Activated T-cell treated with anti-CD3 and anti-CD28 coated beads for 24 hours (primary cell): ENCODE measurements at places on chromosomes 2 and 18.
A peak's percentile ranks its signal among the peaks of the same experiment; 100 is the strongest.

GRCh38 chr2:236959876-236960275 is 125.8 kb upstream of the COPS8 start:
- no peak for DNase-seq

DNA sequence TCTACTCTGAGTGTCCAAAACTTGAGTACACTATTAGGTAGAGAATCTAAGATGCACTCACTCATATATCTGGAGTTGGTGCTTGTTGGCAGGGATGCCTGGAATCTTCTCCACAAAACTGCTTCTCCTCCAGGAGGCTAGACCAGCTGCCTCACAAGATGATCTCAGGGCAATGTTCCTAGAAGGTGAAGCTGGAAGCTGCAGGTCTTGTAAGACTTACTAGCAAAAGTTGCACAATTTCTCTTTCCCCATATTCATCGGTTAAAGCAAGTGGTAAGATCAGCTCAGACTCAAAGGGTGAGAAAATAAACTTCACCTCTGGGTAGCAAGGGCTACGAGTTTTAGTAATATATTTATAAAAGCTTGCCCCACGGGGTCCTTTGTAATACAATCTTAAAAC is 454.4 kb upstream of the ACVR2A start:
- no peak for DNase-seq

DNA sequence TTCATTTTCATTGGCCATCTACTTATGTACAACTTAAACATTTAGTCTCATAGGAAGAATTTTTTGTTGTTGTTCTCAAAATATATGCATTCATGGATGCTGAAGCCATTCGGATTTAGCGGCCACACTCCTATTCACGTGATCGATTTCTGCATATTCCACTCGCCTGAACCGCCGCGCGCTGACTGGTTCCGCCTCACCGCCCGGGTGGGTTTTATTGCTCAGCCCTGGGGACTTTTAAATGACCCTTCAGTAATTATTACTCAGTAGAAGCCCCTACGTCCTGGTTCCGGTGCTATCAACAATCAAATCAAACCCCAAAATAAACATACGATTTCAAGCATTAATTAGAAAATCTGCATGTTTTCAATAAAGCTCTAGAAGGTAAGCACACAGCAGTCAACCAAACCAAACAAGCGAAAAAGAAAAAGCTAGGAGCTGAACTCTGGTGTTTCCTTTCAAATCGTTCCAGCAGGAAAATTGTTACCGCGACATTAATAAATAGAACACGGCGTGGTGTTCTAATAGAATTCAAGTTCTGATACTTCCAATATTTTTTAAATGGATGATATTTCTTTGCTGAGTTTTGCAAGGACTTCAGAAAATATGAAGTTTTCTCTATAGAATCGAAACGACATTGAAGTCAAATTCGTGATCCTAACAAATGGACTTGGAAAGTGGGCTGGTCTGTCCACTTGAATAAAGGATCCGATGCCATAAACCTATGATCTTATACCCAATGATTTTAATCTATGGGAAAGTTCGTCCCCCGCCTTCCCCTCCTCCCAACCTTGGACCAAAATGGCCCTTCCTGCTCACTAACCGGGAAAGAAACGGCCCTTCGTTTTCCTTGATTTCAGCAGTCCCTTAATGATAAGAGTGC is 9.3 kb downstream of the PAX3 start:
- no peak for DNase-seq

DNA sequence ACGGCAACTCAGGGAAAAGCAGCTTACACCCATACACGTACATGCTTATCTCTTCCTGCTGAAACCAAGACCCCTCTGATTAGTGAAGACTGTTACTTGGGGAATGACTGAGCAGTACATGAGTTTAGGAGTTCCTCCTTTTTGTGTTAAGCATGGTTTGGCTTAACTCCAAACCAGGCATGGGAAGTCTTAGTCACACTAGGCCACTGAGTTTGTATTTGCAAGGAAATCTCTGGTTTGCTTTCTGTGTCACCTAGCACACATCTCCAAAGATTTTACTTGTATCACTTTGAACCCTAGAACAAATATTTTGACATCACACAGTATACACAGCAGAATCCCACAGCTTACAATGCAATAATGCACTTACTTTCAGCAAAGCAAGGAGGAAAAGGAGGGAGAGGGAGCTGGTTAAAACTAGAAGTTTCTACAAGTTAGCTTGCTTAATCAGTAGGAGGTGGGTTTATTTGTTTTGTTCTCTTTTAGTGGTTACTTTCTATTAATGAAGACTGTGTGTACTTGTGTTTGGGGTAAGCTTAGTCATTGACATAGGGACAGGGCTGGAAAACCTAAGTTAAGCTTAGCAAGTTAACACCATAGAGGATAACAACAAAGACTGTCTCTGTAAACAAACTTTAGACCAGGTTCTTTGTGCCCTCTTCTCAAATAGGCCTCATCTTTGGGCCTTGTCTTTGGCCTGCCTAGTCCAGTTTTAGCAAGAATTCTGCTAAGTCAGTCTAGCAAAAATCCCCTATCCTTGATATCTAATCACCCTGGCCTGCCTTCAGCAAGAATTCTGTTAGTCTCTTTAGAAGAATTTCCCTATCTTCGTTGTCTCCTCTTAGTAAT is 219.4 kb downstream of the MREG start:
- DNase-seq, result peak; percentile 27

GRCh38 chr2:28991021-28991420 is 9.9 kb downstream of the TOGARAM2 start:
- no peak for DNase-seq

GRCh38 chr2:88329815-88330603 is 122.5 kb downstream of the FOXI3 start:
- no peak for DNase-seq

DNA sequence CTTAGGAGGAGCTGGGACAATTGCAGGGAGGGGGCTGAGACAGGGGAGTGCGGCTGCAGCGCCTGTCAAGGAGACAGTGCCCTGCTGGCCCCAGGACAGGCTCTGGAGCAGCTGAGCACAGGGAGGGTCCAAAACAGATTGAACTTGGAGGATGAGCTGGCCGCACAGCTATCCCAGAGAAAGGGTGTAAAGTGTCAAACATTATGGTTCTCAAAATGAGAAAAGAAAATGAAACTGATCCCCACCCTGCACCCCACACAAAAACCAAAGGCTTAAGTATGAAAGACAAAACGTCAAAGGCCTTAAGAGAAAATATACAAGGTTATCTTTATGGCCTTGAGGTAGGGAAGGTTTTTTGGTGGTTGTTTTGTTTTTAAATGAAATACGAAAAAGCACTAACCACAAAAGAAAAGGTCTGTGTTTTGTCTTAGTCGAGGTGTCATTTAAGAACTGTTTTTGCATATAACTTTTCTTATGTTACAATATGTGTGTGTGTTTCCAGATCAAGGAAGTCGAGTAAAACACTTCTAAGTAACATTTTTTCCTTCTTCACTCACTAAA is 111.8 kb downstream of the HDAC4 start:
- no peak for DNase-seq

- no peak for DNase-seq
These were observed 249.9 kb downstream of the PARD3B start for GRCh38 chr2:204795156-204795555.

GRCh38 chr2:9692456-9693195 is 61.8 kb upstream of the YWHAQ start:
- DNase-seq, result no peak
